ENCODE measurements at places on chromosomes 4 and X. TPM values are rescaled to one million over a fixed set of nuclear protein-coding genes. Genes with fewer than 3 reads are reported as not detected.

- no peak for DNase-seq
These were observed 35.2 kb downstream of the SLC10A7 start for GRCh38 chr4:146486565-146486964.

Gene TCEAL3
- total RNA-seq = 8.4 TPM

GRCh38 chr4:146763560-146763959, 124.9 kb downstream of the POU4F2 start:
- no peak for DNase-seq

GRCh38 chr4:7721984-7722551, 217.6 kb downstream of the AFAP1 start:
- no peak for DNase-seq

DNA sequence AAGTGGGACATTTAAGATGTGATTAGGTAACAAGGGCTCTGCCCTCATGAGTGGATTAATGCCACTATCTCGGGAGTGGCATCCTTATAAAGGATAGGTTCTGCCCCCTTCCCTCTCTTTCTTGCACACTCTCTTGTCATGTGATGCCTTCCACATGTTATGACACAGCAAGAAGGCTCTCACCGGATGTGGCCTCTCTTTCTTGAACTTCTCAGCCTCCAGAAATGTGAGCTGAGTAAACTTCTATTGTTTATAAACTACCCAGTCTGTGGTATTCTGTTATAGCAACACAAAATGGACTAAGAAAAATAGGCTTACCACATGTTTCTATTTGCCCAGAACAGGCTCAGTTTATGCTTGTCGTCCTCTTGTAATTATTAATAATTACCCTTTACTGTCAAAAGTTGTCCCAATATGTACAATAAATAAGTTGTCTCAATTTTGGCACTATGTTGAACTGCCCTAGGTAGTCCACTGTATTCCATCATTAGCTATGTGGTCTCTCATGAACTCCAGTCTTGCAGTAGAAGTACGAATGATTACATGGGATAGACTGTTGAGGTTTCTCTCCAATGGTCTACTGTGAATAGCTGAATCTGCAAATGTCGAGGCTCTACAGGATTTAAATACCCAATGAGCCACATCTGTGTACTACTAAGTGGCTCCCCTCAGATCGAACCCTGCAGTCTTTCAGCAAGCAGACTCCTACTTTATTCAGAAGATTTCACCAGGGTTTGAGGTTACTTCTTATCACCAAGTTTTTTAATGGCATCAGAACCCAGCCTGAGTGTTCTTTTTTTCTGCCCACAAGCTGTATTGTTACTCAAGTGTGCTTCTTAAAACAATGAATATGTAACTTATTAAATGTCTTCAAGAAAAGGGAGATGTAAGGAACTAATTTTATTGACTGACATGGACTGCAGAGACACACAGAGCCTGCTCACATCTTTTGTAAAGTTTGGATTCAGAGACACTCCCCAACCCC, 102.0 kb upstream of the LEF1 start:
- peak; percentile 91 for DNase-seq

- DNase-seq = peak; percentile 37
These were observed 73.1 kb downstream of the PDGFC start for GRCh38 chr4:156898373-156899117.

Gene ATP8A1
- 1.4 TPM for total RNA-seq

DNA sequence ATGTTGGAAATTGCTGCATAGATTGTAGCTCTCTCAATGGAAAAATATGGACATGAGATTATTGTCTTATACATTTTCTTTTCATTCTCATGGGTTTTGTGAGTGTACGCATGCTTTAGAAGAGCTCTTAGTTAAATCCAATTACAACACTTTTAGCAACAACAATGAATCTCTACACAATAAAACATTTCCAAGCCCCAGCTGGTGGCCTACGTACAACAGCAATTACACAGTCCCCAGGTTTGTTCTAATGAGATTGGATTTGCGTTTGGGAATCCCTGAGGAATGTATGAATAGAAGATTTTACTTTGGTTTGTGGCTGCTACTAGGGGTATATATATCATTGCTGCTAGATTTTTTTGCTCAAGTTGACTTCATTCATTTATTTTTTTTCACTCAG, 98.6 kb downstream of the FHDC1 start:
- no peak for DNase-seq

Gene PRSS12
- 24.2 TPM for total RNA-seq

Gene SYNPO2
- 0.13 TPM for total RNA-seq

Gene WNK3
- total RNA-seq = 0.51 TPM

Gene SCML1
- total RNA-seq = 4.0 TPM

- peak; percentile 3 for DNase-seq
These were observed 246.7 kb downstream of the GPAT3 start for GRCh38 chr4:83782591-83782990.

DNA sequence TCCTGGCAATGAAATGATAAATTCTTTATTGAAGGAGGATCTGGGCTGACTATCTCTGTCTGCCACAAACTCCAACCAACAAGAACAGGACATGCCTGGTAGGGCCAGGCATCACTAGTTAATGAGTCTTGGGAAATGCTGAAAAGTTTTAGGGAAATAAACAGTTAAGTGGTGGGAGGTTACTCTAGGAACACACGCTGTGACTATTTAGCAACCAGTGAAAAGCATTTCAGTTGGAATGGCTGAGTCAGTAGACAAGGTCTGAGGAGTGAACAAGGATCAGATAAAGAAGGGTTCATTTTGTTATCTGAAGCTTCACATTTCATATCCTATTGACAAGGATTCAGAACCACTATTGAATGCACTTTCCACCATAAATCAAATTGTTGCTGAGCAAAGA, 394.9 kb upstream of the BOD1L1 start:
- no peak for DNase-seq

GRCh38 chr4:93373893-93374860, 454.4 kb upstream of the ATOH1 start:
- no peak for DNase-seq

DNA sequence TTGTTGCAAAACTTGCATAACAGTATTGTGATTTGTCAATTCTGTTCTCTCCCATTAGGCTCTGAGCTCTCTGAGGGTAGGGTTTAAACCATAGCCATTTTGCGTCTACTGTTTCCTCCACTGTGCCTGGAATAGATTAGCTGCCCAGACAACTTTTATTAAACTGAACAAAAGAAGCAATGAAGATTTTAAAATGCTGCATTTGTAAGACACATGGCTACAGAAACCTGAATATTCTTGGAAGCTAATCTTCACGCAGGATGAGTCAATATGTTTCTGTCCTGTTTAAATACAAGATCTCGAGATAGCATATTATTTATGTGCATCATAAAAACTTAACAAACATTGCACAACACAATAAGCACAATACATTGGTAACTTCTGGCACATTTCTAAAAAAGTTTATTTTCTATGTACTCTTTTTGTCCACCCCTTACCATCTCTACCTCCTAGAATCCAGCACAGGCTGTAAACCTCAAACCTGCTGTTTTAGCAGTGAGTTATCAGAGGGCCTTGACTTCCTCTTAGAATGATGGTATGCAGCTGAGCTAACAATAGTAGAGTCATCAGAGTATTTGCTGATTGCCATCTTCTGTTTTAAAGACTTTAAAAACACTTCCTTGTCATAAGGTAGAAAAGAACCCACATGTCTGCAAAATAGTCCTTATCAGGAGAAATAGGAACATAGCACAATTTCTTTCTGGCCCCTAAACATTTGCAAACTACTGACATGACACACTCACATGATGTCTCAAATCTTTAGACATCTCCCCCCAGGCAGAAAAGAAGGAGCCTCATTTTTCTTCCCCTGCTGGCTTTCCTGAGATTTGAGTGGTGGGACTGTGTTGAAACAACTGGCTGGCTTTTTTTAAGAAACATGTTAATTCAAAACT, 10.6 kb upstream of the CCNG2 start:
- peak; percentile 74 for DNase-seq

Gene ATP1B4
- not detected for total RNA-seq

DNA sequence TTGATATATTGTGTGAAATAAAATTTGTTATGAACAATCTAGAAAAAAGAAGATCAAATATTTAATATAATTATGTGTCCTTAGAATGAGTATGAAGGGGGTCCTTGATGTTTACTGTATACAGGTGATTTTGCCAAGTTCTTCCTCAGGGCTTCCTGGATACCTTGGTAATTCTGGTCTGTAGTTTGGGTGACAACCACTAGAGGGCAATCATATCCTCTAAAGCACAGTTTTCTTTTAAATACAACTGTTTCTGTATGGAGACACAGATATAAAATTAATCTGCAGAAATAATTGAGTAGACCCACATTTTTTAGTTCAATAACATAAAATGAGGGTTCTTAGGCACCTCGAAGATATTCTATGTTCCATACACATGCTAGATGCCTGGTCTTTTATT, 157.7 kb downstream of the SPANXN1 start:
- peak; percentile 27 for DNase-seq

- peak; percentile 60 for DNase-seq
These were observed 28.5 kb upstream of the MANBA start for GRCh38 chr4:102789317-102789717.

Gene TLR10
- total RNA-seq = not detected

DNA sequence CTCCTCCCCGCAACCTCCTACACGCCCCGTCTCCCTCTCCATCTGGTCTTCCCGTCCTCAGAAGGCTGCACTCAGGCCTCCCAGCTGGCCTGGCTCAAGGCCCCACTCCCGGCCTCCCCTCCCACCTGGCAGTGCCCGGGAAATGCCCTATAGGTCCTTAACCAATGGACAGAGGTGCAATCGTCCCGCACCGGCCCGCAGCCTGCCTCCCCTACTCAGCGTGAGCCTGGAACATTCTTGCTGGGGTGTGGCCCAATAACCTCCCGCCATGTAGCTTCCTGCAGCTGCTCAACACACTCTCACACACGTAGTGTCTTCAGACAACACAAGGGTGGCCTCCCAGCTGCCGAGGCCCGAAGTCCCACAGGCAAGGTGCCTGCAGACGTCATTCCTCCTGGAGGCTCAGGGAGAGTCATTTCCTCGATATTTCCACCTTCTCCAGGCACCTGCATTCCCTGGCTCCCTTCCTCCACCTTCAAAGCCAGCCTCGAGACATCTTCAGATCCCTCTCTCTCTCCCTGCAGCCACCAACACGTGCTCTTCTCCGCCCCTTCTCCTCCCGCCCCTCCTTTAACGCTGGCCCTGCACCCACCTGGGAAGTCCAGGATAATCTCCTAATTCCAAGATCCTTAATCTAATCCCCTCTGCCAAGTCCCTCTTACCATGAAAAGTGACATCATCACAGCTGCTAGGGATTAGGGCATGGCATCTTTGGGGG, 56.2 kb downstream of the ADRA2C start:
- no peak for DNase-seq

Measured in bronchial epithelial cell (primary cell).